ENCODE measurements at places on chromosomes 12 and 14. TPM values are rescaled to one million over a fixed set of nuclear protein-coding genes. Genes with fewer than 3 reads are reported as not detected.

Gene NEUROD4
- total RNA-seq = not detected

Gene SMARCC2
- 33.4 TPM for total RNA-seq

Gene GUCY2C
- total RNA-seq = not detected

Gene PRIMA1
- total RNA-seq = not detected

Gene EML1
- total RNA-seq = 94.7 TPM

Gene LGMN
- 136 TPM for total RNA-seq

Gene HCAR3
- total RNA-seq = not detected

Gene TSPAN31
- total RNA-seq = 571 TPM

Gene DIP2B
- total RNA-seq = 32.1 TPM

Gene KRT77
- not detected for total RNA-seq

Gene SLC10A1
- total RNA-seq = not detected

Gene KRT85
- total RNA-seq = not detected

Gene GNS
- 97.6 TPM for total RNA-seq

Gene FOXN4
- total RNA-seq = not detected

Gene ISCU
- 135 TPM for total RNA-seq

Gene ARHGEF40
- total RNA-seq = 38.7 TPM

Gene PLEKHD1
- not detected for total RNA-seq

Gene IGF1
- 0.68 TPM for total RNA-seq
